ENCODE measurements at places on chromosomes 6 and 20.
A peak's percentile ranks its signal among the peaks of the same experiment; 100 is the strongest.

- no peak for DNase-seq
These were observed 317.4 kb downstream of the SAMD5 start for GRCh38 chr6:147825848-147826247.

- peak; percentile 55 for DNase-seq
These were observed 22.2 kb downstream of the RREB1 start for GRCh38 chr6:7129784-7130569.

DNA sequence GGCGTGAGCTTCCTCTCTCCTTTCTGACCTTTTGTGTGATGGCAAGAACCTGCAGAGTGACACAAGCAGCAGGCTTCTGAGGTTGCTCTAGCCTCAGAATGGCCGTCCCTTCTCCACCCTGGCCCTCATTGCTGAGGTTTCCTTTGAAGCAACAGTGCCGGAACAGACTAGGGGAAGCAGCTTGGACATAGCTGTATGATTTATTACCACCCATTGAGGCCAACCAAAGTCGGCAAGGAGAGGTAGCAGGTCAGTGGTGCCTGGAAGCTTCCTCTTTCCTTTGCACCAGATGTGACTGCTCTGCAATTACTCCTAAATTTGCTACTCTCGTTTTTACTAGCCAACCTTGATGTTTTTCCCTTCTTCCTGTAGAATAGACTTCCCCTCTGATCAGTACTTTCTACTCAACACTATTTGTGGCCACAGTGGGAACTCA is 31.4 kb downstream of the PTPN1 start:
- DNase-seq: no peak

DNA sequence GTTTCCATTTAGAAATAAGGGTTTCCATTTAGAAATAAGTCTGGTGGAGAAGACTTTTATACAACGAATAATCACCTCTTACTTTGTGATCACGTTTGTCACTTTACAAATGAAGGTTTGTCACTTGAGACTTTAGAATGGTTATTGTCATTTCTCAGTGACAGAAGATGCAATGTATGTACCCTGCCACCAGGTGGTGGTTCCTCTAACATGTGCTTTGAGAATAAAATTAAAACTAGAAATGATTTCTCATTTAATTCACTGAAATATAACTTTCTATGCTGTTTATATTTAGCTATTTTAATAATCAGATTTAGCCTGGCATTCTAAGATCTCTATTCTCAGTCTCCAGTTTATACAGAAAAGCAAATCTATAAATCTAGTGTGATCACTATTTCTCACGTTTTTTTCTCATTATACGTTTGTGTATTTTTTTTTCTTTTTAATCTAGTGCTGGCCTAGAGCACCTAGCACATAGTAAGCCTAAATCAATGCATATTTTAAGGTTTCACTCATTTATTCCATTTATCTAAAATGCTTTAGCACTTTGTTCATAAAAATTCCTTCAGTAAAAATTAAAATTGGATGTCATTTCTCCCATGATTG is 57.4 kb upstream of the TFAP2D start:
- DNase-seq: no peak

DNA sequence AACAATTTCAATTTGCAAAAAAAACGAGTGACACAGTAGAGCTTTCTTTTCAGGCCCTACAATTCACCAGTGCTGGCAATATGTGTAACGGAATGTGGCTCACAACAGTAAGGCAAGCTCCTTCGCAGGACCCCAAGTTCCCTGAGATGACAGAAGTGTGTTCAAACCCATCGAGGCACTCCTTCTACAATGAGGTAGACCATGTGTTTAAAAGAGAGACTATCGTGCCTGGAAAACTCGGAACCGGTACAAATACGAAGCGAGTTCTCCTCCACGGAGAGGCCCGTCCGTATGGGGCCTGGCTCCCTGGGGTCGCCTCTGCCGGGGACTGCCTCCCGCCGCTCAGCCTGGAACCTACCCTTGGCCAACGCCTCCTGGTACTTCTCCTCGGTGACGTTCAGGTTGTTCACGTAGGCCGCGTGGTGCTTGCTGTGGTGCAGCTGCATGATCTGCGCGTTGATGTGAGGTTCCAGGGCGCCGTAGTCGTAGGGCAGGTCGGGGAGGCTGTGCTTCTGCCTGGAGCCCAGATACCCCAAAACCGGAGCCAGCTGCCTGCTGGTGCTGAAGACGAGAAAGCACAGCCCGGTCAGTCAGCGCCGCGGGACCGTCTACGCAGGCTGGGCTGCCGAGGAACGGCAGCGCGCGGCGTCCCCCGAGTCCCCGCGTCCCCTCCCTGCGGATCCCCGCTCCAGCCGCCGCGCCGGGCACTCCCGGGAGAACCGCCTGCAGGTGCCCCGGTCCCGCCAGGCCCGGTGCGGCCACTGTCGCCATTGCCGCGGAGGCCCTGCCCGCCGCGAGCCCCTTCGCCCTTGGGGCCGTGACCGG is 526 bp downstream of the SOD2 start:
- DNase-seq: peak; percentile 77

DNA sequence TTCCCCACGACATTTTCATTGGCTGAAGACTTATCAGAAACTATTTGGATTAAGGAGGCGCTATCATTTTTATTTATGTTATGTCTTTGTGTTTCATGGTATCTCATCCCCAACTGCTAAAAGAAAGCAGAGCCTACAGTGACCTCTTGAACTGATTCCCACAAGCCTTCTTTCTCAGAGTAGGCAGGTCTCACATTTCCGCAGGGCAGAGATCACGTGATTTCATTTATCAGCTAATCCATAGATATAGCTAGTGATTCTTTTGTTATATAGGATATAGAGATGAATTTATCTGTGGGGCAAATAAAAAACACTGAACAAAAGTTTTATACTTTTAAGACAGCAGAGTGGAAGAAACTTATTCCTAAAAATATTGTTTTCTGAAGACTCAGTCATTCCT is 25.0 kb upstream of the POPDC3 start:
- no peak for DNase-seq

DNA sequence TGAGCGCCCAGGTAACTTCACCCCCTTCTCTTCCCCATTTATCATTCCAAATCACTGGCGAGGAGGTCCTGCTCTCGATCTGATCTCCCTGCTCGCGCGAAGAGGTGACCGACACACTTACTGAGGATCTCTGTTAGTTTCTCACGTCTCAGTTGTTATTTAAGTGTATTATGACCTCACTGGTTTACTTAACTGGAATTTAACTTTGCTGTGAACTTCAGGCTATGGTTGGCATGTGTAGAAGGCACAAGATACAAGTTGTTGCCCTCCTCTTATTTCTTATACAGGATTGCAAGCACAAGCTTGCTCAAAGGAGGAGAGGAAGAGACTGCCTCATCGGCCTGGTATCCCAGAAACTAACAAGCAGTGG is 1.2 kb downstream of the RNF217 start:
- no peak for DNase-seq

- DNase-seq: no peak
These were observed 15.4 kb upstream of the SLPI start for GRCh38 chr20:45269754-45270270.

DNA sequence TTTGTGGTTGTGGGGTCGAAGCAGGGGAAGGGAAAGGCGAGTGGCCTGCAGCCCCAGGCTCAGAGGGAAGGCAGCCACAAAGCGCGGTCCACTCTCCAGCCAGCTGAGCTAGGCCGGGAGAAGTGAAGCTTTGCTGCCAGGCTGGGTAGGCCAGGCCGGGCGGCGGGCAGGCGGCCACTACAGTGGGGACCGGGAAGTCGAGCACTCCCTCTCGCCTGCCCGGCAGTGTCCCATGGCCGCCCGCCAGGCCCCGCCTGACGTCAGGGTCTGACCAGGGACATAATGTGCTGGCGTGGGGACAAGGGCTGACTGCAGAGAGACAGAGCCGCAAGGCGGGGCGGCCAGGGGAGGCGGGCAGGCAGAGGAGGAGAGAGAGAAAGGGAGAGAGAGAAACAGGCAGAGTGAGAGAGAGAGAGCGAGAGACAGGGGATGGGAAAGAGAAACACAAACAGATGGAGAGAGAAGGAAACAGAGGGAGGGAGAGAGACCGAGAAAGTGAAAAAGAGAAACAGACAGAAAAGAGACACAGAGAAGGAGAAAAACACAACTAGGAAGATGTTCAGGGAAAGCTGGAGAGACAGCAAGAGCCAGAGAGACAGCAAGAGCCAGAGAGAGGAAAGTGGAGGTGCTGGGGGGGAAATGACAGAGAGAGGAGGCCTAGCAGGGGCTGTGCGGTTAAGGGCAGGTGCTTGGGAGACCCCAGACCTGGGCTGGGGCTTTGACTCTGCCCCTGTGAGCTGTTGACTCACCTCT is 94.5 kb upstream of the PTPN1 start:
- no peak for DNase-seq

DNA sequence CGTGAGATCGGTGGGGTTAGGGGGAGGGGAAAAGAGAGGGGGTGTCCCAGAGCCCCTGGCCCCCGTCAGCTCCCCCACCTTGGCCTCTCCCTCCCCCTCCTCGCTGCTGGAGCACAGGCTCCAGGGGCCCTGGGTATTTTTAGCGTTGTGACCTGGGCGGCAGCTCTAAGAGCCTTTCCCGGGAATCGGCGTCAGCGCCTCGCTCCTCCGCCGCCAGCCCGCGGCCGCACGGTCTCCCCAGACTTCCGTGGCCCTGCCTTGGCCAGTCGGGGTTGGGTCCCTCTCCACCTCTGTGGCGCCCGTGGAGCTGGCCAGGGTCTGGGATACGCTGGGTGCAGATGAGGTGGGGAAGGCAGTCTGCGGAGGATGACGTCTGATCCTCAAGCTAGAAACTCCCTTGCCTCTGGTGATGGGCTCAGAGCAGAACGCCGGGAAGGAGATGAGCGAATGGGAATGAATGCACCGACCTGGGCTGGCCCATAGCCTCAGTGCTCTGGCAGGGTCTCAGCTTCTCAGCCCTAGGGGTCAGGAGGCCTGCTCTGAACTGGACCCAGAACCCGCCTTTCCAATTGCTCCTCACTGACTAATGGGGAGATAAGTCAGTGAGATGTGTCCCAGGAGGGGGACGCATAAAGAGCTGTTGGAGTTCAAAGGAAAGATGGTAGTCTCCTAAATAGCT is 883 bp upstream of the DBNDD2 start:
- peak; percentile 49 for DNase-seq

GRCh38 chr20:15616626-15617025 is 956.6 kb downstream of the KIF16B start:
- DNase-seq: no peak

- no peak for DNase-seq
These were observed 72.5 kb downstream of the ATP9A start for GRCh38 chr20:51695574-51696303.

- no peak for DNase-seq
These were observed 46.1 kb downstream of the MYO6 start for GRCh38 chr6:75794954-75795739.

DNA sequence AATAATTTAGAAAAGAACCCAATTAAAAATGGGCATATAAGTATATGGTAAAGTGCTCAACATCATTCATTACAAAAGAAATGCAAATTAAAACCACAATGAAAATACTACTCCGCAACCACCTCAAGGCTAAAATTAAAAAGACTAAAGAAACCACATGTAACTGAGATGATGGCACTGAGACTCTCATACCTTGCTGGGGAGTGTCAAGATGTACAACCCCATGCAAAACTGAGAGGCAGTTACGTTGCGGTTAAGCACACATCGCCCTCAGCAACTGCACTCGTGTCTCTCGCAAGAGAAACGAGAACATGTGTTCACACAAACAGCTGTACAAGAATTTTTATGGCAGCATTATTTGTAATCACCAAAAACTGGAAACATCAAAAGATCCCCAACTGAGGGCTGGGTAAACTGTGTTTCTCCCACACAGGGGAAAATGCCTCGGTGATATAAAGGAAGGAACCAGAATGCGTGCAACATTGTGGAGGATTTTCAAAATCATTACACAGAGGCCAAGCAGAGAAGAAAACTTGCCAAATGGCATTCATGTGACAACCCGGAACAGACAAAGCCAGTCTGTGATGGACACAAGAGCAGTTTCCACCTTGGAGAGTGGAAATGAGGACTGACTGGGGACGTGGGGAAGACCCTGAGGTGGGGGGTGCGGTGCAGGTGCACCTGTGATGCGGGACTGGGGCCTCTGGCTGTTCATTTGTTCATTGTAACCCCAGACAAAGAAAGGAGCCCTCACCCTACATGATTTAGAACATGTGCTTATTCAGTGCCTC is 144.9 kb downstream of the WDR27 start:
- no peak for DNase-seq

DNA sequence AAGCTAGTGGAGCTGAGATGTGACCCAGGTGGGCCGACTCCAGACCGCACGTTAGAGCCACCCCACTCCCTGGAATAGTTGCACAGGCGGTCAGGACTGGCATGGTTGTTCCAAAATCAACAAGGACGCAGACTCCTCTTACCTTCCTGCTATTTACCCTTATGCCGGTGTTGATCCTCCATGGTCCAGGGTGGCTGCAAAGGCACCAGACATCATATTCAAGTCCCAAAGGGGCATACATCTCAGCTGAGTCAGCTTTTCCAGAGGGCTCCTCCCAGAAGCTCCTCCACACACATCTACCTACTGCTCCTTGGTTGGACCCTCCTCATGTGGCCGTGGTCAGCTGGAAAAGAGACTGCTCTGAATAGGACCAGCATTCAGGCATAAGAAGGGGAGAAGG is 112.2 kb downstream of the SYCP2 start:
- DNase-seq: no peak

GRCh38 chr6:159754959-159755914 is 6.6 kb upstream of the ACAT2 start:
- DNase-seq: no peak

DNA sequence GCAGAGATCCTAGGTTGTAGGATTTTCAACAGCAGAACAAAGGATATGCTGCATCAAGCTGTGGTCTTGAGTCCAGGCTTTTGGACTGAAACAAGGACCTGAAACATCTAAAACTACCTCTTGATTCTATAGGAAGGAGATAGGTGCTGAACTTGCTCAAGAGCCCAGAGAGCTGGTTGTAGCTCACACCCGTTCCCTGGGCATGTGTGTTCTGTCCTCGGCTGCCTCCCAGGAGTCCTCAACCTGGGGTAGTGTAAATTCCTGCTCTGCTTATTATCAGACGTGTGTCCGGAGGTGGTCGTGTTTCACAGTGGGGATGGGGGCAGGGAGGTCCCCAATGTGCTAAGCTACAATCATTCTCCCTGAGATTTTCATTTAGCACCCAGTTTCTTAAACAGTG is 4.8 kb downstream of the NOP56 start:
- DNase-seq: no peak

DNA sequence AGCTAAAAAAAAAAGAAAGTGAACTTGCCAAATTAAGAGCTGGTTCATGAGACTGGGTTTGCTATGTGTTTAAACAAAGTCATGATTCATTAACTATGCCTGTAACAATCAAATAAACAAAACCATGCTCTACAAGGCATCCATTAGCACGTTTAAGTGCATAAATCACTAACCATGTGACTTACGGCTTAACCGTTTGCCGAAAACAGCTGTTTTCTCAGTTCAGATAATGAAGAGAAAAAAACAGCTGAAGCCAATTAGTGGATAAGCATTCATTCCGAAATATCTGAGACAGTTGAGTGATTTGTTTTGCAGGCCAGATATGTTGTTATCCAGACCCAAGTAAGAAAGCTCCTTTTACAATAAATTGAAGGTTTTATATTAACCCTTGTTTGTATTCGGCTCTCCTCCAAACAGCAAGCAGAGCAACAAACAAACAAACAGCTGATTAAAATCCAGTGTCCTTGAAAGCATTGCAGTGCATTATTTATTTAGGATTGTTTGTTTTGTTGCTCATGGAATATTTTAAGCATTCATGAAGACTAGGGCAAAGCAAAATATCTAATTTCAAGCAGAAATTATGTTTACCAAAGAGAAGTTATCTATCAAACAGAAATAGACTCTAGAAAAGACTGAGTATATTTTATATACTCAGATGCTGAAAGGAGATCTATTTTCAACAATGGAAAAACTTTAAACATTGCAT is 343.5 kb downstream of the RFPL4B start:
- DNase-seq: no peak

Data from activated T-cell treated with anti-CD3 and anti-CD28 coated beads, Interleukin-2, amount 50 U/mL, for 24 hours (primary cell).